ENCODE measurements at places on chromosomes 11 and 22. TPM values are rescaled to one million over a fixed set of nuclear protein-coding genes. Genes with fewer than 3 reads are reported as not detected.

- DNase-seq: no peak
- H3K27ac ChIP-seq: no peak overlapping the region
- H3K4me1 ChIP-seq: no peaks in the 10 kb centered on the region
- no peaks in the 10 kb centered on the region for H3K36me3 ChIP-seq
- H3K27me3 ChIP-seq: no peaks in the 10 kb centered on the region
- no peak overlapping the region for H3K4me3 ChIP-seq
Measured at GRCh38 chr11:46976182-46976854, 39.8 kb downstream of the CSTPP1 start.

DNA sequence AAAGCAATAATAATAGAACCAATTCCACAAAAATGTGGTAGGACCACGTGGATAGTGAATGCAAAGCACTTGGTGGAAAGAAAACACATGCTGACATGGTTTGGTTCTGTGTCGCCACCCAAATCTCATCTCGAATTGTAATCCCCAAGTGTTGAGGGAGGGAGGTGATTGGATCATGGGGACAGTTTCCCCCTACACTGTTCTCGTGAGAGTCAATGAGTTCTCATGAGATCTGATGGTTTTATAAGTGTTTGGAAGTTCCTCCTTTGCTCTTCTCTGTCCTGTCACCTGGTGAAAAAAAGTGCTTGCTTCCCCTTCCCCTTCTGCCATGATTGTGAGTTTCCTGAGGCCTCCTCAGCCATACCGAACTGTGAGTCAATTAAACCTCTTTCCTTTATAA lies 421.9 kb upstream of the CADM1 start:
- no peaks in the 10 kb centered on the region for H3K4me1 ChIP-seq
- H3K36me3 ChIP-seq: no peaks in the 10 kb centered on the region
- H3K27ac ChIP-seq: no peak overlapping the region
- H3K27me3 ChIP-seq: no peaks in the 10 kb centered on the region
- DNase-seq: no peak

- H3K4me1 ChIP-seq: no peaks in the 10 kb centered on the region
- H3K27ac ChIP-seq: no peak overlapping the region
- no peak overlapping the region for H3K4me3 ChIP-seq
- DNase-seq: no peak
Measured at GRCh38 chr11:123783536-123783935, 22.6 kb downstream of the OR6M1 start.

DNA sequence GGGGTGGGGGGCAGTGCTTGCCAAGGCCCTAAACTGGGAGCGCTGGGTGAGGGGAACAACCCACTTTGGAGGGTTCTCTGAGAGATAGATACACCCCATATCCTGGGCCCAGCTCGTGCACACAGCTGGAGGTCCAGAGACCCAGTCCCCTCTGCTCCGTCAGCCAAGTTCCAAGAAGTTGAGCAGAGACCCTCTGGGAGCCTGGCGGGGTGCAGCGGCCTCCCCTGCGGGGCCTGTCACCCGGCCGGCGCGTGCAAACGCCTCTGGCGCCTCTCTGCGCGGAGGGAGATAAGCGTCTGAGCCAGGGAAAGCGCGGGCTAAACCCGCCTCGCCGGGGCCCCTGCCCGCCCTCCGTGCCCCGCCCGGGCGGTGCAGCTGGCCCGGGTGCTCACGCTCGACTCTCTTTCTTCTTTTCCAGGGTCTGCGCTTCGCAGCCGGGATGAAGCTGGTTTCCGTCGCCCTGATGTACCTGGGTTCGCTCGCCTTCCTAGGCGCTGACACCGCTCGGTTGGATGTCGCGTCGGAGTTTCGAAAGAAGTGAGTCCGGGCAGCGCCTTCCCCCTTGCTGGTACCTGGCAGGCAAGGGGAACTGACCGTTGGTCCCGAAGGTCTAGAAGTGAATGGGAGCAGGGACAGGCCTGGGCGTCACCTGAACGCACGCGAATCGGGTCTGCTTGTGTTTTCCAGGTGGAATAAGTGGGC lies 540 bp downstream of the ADM start:
- no peaks in the 10 kb centered on the region for H3K36me3 ChIP-seq
- DNase-seq: no peak
- peak overlapping the region; percentile 40 for H3K4me3 ChIP-seq
- peaks cover 45% of the 10 kb centered on the region for H3K4me1 ChIP-seq
- H3K27me3 ChIP-seq: no peaks in the 10 kb centered on the region

DNA sequence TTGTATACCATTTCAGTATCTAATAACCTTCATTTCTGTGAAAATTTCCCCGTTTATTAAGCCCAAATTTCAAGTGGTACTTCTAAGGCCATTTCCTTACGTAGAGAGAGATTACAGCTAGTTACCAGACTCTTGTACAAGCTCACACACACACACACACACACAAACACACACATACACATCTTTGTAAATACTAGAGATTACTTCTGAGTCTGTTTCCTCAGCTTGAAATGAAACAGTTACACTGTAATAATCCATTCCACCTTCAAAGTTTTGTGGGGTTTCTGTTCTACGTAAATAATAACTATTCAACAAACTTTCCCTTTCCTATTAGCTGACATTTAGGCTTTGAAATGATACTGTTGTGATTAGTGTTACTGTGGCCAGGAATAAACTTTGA lies 6.2 kb downstream of the POGLUT3 start:
- peaks cover 8% of the 10 kb centered on the region for H3K4me1 ChIP-seq
- no peak for DNase-seq
- no peaks in the 10 kb centered on the region for H3K36me3 ChIP-seq
- no peak overlapping the region for H3K27ac ChIP-seq
- no peaks in the 10 kb centered on the region for H3K27me3 ChIP-seq

GRCh38 chr11:120129570-120129969 lies 8.3 kb downstream of the TRIM29 start:
- H3K36me3 ChIP-seq: no peaks in the 10 kb centered on the region
- H3K27me3 ChIP-seq: no peaks in the 10 kb centered on the region
- no peak overlapping the region for H3K27ac ChIP-seq
- DNase-seq: no peak

DNA sequence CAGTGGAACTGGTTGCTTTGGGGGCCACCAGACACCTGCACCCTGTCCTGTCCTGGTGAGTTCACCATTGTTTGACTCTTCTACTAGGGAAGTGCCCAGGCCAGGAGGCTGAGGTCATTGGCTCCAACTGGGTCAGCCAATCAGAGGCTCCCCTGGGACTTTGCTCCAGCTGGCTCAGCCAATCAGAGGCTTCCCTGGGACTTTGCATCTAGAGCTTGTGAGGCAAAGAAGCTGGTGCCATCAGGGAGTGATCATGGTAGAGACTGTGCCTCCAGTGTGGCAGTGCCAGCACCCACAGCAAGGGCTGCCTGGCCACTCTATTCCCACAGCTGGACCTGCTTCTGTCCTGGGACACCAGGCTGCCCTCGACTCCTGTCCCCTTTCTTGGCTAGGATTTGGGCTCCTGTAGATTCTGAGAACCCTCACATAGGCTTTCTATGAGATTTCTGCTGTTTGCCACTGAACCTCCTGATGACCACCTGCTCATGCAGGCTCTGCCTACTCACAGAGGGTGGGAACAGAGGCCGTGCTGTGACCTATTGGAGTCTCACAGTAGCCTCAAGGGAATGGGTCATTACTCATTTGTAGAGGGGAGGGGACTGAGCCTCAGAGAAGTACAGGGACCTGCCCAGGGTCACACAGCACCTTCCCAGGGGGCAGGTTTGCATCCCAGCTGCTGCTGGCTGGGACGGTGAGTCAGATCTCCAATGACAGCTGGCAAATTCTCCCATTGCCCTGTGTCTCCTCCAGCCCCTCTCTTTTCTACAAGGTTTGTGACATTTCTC lies 59.2 kb upstream of the SHISAL1 start:
- peak; percentile 18 for DNase-seq
- no peak overlapping the region for H3K27ac ChIP-seq
- no peak overlapping the region for H3K4me3 ChIP-seq
- H3K27me3 ChIP-seq: no peaks in the 10 kb centered on the region
- H3K36me3 ChIP-seq: no peaks in the 10 kb centered on the region

DNA sequence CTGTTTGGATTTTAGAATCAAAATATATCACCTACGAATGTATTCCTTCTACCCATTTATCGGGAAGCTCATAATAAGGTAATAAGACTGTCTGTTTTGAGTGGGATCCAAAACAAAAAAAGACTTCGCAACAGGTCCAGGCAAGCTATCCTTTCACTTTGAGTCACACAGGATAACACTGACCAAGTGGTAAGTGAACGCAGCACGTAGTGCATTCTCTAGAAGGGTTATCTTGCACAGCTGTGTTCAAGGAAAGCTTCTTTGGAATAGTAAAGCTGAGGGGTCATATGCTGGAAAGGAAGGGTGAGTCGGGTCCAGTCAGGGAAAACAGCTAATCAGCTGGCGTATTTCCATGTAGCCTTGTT lies 22.3 kb upstream of the NRGN start:
- no peak for DNase-seq
- no peak overlapping the region for H3K27ac ChIP-seq
- no peaks in the 10 kb centered on the region for H3K36me3 ChIP-seq
- H3K4me1 ChIP-seq: no peaks in the 10 kb centered on the region

DNA sequence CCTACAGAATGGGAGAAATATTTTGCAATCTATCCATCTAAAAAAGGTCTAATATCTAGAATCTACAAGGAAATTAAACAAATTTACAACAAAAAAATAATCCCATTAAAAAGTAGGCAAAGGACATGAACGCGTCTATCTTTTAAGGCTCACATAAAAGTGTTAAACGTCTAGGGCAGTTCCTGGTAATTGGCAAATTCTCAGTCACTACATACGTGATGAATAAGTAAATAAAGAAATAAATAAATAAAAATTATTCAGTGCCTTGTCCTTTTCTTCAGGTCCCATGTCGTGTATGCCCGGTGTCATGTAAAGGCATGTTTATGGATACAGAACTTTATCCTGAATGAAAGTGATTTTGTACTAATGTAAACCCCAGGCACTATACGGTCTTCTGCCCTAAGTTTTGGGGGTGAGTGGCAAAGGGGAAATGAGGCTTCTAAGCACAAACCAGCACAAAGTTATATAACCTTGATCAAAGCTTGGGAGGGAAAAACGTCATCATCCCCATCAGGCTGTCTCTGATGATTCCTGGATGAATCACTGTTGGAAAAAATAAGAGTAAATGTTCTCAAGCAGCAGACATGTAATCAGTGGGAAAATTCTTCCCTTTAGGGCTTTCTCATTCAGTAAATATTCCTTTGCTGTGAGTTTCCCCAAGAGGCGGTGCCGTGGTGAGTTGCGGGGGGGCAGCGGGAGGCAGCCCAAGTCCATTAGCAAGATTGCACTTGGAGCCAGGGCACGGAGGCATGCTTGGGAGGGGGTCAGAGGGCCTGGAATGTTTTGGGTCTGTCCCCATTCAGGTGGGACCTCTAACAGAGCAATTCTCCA lies 30.4 kb upstream of the MICAL2 start:
- H3K27me3 ChIP-seq: no peaks in the 10 kb centered on the region
- H3K36me3 ChIP-seq: no peaks in the 10 kb centered on the region
- H3K4me3 ChIP-seq: no peak overlapping the region
- no peaks in the 10 kb centered on the region for H3K4me1 ChIP-seq
- peak overlapping the region; percentile 17 for H3K27ac ChIP-seq

GRCh38 chr11:58047818-58048217 lies 17.1 kb downstream of the OR6Q1 start:
- H3K27ac ChIP-seq: no peak overlapping the region
- DNase-seq: no peak
- no peaks in the 10 kb centered on the region for H3K36me3 ChIP-seq
- H3K4me3 ChIP-seq: no peak overlapping the region
- no peaks in the 10 kb centered on the region for H3K27me3 ChIP-seq

DNA sequence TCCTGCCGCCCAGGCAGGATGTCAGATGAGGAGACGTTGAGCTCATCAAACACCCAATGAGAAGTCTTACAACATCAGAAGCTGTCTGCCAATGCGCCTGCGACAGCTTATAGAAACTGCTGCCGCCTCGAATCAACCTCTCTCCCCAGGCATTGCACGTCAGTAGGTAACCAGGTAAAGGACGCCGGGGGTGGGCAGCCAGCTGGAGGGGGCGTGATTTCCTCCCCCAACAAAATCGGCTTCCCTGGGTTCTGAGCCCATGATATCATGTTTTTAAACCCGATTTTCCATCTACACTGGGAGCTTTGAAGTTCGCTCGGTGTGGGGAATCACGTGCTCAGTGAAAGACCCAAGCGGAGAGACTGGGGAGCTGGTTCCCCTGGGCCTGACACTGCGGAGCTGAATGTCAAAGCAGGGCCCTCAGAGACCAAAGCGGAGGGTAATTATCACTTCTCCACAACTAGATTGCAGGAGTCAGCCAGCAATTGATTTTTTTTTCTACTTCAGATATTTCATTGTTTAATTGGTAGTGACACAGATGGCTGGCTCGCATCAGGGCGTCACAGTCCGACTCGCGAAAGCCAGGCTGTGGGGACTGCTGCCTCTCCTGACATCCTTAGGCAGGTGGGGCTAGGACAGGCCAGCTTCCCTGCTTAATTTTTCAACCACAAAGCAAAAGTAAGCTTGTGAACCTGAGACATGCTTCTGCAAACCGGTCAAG lies 15.4 kb downstream of the FAM83F start:
- H3K36me3 ChIP-seq: no peaks in the 10 kb centered on the region
- H3K27ac ChIP-seq: no peak overlapping the region
- H3K4me3 ChIP-seq: no peak overlapping the region
- H3K27me3 ChIP-seq: no peaks in the 10 kb centered on the region

DNA sequence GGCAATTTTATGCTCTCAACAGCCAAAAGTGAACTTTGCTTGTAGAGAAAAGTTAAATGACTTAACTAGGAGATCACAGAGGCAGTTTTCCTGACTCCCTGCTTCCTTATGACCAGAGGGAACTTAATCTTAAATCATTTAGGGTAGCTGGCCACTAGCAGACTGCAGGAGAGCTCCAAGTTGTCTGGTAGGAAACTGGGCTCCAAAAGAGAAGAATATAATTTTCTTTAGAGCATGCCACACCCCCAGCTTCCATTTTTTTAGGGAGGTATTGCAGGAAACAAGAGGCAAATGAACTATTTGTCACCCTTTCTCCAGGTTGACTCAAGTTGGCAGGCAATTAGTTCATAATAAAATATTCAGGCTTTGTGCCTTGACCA lies 2.6 kb downstream of the METTL15 start:
- H3K4me1 ChIP-seq: peaks cover 4% of the 10 kb centered on the region
- no peak for DNase-seq
- peak overlapping the region; percentile 79 for H3K27ac ChIP-seq
- no peaks in the 10 kb centered on the region for H3K27me3 ChIP-seq
- H3K4me3 ChIP-seq: peak overlapping the region; percentile 48
- no peaks in the 10 kb centered on the region for H3K36me3 ChIP-seq

DNA sequence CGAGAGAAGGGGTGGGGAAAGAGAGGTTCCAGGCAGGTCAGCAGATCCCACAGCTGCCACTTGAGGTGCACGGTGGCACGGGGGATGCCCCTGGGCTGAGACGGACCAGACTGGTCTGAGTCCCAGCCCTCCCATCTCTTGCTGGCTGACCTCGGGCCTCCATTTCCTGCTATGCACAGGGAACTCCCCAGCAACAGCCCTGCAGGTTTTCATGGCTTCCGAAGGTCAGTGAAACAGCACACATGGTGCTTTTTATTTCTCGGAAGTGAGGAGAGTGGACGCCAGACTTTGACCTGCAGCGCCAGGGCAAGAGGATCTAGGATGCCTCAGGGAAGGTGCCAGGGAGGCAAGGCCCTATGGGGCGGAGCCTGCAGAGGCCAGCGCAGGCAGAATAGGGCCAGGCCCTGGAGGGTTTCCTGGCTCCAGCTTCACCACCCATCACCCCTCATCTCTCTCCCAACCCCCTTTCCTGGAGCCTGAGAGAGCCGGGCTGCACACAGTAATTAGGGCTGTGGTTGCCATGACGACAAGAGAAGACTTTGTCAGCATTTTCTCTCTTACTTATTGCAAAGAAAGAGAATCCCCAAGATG lies 29.5 kb downstream of the SLC22A12 start:
- no peak overlapping the region for H3K4me3 ChIP-seq
- H3K36me3 ChIP-seq: no peaks in the 10 kb centered on the region
- peak overlapping the region; percentile 82 for H3K27ac ChIP-seq
- H3K4me1 ChIP-seq: no peaks in the 10 kb centered on the region

SOX10 gene
- 0.38 TPM for polyA plus RNA-seq

LMO1 gene
- 6.8 TPM for polyA plus RNA-seq

SOX6 gene
- 5.1 TPM for polyA plus RNA-seq

PGA3 gene
- 0.34 TPM for polyA plus RNA-seq

POU2AF1 gene
- polyA plus RNA-seq: 0.19 TPM

LRRC10B gene
- 3.2 TPM for polyA plus RNA-seq

All from pancreas (tissue), 10 donors.